ENCODE measurements at places on chromosomes 5 and 9.

DNA sequence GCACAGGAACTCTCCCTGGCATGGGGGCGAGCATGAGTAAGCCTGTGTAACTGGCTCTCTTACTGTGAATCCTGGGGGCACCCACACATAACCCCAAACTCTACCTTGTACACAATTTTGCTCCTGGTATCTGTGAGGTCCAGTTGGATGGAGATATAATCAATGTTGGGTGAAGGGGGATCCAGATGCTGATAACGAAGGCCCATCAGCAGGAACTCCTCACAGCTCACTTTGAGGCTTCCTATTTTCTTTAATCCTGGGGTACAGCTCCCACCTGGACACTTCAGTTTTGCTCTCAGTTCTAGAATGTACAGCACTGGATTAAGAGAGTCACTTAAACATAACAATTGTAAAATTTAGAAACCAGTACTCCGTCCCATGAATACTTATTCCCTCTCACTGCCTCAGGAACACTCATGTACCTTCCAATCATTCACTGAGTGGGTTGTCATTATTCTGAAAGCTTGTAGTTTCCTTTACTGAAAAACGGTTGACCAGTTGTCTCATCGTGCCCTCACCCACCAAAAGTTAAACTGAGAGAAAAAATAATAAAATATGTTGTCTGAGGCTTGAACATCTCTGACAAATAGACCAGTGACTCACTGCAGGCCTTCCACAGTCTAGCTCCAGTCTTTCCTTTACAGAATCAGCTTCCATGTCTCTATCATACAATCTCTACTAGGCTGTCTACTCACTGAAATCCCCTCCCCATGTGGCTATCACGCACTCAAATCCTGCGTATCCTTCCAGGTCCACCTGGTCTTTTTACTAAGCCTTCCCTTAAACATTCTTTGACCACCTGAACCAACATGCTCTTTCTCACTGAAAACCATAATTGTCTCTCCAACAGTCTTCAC lies 52.6 kb downstream of the FREM1 start:
- DNase-seq, result no peak

GRCh38 chr5:131628990-131629389 lies 6.0 kb downstream of the RAPGEF6 start:
- DNase-seq, result no peak

- DNase-seq, result no peak
These were observed 67.0 kb downstream of the CETN3 start for GRCh38 chr5:90342576-90342975.

DNA sequence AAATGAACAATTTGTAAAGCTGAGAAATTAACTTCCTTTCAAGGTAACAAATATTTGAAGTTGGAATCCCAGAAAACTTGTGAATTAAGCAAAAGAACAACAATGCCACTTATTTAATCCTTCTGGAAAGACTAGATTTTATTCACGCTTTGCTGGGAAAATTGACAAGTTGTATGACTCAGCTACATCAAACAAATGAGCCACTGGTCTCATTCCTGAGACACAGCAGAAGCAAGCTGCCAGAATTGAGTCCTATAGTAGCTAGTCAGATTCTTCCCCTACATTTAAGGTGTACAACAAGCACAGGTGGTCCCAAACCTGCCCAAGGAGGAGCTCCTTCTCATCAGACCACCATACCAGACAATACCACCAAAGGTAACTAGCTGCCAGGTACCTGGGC lies 280.7 kb downstream of the SPOCK1 start:
- DNase-seq, result no peak

- no peak for DNase-seq
These were observed 113.4 kb upstream of the ASTN2 start for GRCh38 chr9:117528225-117528624.

DNA sequence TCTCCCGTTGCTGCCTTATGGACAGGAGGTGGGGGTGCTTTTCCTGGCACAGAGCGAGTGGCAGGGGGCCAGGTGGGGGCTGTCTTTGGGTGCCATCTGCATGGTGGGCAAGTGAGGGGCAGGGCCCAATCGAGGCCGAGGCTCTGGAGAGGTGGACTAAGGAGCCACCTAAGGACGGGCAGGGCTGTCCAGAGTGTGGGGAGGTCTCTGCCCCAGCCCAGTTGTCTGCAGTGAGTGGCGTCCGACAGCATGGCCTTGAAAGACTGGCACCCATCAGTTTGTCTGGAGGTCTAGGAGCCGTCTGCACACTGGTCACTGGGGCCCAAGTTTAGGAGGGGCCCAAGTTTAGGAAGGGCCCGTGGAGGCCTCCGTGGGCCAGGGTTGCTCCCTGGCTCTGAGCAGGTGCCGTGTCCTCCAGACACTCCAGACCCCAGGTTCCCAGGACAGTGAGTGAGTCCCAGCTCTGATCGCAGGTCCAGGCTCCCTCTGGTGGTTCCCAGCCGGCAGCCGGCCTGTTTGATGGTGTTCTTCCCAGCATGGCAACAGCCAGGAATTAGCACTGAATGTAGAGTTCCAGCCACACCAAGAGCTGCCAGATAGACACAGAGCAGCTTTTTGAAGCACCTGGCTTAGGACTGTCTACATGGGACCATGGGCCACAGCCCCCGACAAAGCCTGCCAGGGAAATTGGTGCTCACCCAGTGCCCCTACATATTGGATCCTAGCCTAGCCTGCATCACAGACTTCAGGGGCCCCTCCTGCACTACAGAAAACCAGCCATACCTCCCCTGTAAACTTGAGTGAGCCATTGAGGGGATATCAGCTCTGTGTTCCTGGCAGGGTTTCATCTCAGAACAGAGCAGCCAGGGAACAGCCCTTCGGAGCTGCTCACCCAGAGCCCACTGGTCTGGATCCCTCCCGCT lies 120.9 kb downstream of the WNK2 start:
- DNase-seq, result no peak

GRCh38 chr9:77218612-77219011 lies 41.3 kb downstream of the VPS13A start:
- DNase-seq, result no peak

DNA sequence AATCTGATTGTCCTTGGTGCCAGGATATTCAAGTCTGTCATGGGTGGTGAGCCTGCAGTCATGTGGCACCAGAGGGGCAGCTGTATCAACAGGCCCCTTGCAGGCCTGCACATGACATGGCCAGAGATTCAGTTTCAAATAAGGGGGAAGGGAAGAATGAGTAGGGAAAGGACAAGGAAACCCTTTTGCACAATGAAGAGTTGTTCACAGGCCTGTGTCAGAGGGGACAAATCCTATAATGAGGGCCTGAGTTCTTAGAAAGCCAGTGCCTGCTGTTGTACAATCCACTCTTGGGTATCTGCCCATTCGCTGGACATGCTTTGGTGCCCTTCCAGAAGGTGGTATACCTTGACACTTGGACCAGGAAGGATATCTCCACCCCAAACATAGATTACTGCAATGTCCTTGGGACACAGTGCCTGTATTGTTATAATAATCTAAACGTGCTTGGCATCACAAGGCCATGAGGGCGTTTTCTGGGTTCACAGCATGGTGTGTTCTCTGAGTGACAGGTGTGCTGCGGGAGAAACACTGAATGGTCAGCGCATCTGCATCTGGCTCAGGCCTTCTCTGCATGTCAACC lies 1.9 kb upstream of the TMEM171 start:
- no peak for DNase-seq

DNA sequence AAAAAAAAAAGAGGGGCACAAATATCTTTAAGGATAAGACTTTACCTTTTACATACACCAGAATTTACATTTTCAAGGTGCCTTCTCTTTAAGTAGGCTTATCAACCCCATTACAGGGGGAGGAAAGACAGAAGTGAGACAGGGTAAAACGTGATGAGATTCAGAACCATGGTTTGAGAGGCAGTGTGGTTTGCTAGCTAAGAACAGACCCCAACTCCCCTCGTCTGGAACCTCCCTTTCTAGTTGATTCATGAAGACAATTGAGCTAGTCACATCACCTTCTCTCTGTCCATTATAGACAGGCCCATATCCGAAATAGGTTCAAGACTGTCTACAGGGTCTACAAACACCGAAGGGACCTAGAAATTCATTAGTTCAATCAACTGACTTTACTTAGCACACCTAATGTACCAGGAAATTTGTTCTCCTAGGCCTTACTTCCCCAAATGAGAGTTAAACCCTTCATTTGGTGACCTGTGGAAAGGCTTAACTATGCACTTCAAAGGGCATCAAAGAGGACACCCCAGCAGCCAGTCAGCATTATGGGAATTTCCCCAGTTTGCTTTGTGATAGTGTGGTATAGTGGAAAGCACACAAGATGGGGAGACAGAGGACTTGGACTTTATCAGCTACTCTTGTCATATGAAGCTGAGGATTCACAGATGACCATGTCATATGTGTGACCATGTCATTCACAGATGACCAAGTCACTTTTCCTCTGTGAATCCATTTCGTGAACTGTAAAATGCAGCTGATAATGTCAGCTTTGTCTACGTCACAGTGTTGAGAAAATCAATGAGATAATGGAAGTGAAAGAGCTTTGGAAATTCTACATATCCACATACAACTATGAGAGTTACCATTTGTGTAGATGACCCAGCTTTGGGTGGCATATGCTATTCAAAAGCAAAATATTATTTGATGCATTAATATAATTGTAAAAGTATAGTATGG lies 40.2 kb upstream of the CYFIP2 start:
- no peak for DNase-seq

DNA sequence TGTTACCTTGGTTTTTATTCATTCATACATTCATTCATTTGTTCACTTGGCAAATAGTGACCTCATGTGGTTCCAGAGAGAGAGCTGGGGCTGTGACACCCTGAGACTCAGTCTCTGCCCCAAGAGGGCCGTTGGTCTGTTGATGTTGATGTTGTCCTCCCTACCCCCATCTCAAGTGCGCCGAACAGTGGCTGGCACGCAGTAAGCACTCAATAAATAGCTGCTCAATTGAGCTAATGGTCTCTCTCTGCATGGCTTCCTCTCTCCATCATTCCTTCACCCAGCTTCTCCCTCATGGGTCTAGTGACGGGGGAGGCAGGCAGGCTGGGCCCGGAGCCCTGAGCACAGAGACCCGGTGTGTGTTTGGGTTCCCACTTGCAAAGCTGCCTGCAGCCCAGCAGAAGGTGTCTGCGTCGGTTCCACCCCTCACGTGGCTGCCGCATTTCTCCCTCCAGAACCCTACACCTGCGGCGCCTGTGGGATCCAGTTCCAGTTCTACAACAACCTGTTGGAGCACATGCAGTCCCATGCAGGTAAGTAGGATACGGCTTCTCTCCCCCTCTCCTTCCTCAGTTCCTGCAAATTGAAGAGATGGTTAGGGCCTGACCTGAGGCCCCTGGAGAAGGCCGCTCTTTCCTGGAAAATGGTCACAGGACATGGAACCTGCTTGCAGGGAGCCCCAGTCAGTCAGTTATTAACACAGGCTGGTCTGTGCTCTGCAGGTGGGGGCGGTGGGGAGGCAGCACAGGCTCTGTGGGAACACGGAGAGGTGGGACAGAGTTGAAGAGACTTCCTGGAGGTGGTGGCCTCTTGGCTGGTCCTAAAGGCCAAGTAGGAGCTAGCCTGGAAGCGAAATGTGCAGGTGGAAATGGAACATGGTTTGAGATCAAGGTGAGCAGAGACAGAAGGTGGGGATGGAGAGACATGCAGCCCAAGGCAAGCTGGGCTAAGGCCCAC lies 42.0 kb downstream of the AMBP start:
- no peak for DNase-seq

DNA sequence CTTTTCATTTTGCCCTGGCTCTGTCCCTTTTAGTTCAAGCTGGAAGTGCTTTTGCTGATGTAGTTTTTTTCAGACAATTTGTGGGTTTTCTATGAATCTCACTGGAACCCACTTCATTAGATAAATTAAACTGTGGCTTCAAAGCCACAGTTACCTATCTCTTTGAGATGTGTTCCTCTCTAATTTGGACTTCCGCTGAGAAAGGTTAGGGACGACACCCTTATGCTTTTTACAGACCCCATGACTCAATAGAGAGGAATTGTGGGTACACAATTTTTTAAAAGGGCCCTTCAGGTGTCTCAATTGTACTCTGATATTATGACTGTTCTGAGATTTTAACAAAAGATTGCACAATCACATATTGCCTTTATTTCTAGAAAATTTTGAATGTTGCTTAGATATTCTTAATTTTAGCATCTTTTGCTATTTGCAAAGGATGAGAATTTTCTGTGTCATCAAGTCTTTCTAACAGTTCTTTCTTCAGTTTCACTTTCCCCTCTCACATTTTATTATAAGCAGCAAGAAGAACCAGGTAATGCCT lies 110.6 kb downstream of the GADD45G start:
- DNase-seq, result no peak

- no peak for DNase-seq
These were observed 367.9 kb upstream of the GRAMD2B start for GRCh38 chr5:126055348-126055729.

- DNase-seq, result no peak
These were observed 34.4 kb upstream of the RANBP6 start for GRCh38 chr9:6049798-6050197.

GRCh38 chr5:16178745-16179372 lies 732 bp downstream of the MARCHF11 start:
- no peak for DNase-seq

GRCh38 chr5:172707285-172708182 lies 63.5 kb downstream of the DUSP1 start:
- no peak for DNase-seq

DNA sequence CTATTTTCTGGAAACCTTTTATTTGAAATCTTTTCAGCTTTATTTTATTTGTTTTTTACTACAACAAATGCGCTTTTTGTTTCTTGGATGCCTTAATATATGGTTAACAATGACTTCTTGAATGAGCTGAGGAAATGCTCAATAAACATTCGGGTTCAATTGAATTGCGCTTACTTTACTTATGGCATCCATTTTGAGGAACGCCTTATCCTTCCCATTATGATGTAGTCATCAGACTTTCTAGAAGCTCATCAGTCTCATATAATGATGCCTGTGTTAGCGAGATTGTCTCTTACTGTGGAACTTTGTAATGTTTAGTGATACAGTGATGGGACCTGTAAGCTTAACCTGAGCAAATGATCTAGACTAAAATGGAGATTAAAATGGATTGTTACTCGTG lies 916 bp downstream of the SHLD3 start:
- DNase-seq, result no peak

DNA sequence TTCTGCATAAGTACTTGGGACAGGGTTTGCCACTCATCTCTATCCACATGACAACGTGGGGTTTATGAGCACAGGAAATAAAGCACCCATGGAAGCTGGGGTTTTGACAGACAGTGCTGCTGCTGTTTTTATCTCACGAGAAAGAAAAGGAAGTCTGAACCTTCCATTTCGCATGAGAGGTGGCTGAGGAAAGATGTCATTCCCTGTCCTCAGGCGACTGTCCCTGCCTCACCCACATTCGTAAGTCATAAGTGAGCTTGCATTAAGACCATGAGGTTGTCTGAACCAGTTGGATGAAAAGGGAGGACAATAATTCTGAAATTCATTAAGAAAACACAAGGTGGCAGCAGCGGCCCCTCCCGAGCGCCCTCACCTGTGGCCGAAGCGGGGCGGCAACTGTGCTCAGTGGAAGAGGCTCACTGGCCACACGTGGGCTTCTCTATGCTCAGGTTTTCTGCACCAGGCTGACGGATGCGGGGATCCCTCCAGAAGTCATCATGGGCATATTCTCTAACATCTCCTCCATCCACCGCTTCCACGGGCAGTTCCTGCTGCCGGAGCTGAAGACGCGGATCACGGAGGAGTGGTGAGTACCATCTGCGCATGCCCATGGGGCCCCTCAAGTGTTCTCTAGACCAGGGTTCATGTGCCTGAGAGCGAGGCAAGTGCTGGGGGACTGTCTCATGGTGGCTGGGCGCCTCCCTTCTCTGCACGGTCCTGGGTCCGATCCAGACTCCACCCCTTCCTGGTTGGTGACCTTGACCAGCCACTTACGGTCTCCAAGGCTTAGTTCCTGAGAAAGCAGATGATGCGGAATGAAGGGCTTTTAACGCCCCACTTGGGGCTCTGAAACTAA lies 54.7 kb upstream of the SUSD3 start:
- DNase-seq, result no peak

All from cortex of kidney (tissue), 1 donor.